ENCODE measurements at places on chromosomes 7 and 10.

GRCh38 chr7:92402920-92403759 lies 44.1 kb upstream of the GATAD1 start:
- no peak for DNase-seq

- no peak for DNase-seq
These were observed 22.3 kb downstream of the KLHDC10 start for GRCh38 chr7:130092598-130092997.

- no peak for DNase-seq
These were observed 31.0 kb upstream of the ELFN1 start for GRCh38 chr7:1639071-1639470.

- no peak for DNase-seq
These were observed 65.0 kb downstream of the INPP5A start for GRCh38 chr10:132602614-132603013.

DNA sequence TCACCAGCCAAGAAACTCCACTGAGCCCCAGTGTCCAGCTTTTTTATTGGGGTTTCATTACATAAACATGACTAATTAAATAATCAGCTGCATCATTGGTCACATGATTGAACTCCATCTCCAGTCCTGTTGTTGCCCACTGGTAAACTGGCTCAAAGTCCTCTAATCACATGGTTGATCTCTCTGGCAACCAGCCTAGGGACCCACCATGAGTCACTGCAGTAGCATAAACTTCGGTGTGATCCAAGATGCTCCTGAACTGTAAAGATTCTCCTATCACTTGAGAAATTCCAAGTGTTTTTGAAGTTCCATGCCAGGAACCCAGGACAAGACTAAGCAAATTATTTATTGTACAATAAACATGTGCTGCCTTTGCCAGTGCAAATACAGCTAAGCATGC lies 130.4 kb upstream of the AUTS2 start:
- no peak for DNase-seq

DNA sequence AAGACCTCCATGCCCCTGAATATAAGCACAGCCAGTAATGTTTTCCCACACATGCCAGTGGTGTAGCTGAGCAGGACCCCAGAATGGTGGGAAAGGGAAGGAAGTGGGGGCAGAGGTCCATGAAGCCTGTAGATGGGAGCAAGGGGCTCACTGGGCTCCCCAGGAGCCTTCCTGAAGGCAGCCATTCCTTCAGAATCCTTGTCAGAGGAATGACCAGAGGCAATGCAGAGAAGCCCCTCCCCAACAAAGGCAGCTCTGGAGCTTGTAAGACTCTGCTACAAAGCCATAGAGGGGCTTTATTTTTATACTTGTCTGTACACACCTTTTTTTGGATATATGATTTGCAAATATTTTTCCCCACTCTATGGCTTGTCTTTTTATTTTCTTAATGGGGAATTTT lies 165.0 kb upstream of the TCF7L2 start:
- DNase-seq: no peak

- no peak for DNase-seq
These were observed 34.8 kb upstream of the AGR2 start for GRCh38 chr7:16839646-16840045.

DNA sequence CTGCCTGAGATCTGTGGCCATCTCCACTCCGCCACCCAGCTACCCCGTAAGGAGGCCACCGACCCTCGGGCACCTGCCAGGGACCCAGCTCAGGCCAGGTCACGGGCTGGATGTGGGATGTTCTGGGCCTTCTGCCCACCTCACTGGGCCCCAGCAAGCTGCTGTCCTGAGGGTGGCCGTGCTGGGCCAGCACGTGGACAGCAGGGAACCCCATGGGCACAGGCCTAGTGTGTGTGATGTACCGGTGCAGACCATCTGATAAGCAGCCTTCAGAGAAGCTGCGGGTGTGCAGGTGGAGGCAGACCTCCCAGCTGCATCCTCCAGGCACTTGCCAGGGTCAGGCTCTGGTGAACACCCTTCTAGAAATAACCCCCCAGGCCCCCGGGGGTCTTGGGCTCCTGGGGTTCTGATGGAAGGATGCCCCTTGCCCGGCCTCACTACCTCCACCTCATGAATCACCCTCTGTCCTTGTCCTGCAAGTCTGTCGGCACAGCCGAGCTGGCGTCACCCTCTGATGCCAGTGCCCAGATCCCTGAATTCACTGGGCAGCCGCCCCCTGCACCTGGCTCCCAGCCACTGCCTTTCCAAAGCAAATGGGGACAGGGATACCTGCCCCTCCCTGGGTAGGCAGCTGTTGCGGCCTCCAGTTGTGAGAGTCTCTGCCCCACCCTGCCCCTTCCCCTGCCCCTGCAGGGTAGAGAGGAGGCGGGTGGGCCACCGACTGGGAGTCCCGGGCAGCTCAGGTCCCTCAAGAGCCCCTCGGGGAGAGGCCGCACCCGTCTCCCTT lies 139.8 kb downstream of the FAM53B start:
- no peak for DNase-seq

- peak; percentile 15 for DNase-seq
These were observed 15.0 kb downstream of the SNX8 start for GRCh38 chr7:2299131-2299829.

GRCh38 chr7:135313971-135314370 lies 80.3 kb downstream of the STRA8 start:
- no peak for DNase-seq

GRCh38 chr7:732094-732541 lies 5.0 kb upstream of the PRKAR1B start:
- no peak for DNase-seq

DNA sequence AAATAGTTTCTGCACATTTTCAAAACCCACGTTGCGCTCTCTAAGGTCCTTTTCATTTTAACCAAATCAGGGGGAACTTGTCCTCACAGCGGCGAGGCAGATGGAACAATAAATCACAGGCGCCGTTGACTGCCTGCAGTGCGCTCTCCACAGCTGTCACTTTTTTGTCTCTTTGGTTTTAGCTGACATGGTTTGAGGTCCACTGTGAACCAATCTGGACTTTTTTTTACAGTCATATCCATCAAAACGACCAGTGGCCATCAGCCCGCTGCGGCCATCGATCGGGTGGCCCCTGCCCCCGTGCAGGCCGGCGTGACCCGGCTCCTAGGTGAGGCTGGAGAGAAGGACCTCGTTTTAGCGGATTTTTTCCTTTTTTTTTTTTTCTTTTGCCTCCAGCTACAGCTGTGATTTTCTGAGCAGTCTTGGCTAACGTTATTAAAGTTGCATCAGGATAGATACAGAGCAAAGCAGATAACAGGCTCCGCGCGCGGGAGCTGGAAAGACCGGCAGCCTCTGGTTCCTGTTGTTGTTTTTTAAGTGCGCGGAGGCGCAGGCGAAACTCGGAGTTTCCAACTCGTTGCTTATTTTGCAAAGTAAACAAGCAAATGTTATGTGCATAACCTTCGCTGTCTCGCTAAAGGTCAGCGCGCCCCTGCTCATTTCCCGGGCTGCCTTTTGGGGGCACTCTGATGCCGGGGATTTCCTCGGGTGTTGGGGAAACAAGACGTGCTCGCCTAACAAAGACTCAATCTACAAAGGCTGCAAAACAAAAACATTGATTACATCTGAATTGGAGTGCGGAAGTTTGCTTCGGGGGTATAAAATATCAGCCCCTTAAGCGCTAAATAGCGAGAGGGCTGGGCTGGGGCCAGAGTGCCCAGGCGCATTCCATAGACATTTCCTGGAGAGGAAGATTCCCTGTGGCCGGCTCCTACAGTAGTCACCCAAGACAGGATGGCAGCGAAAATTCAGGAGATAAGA lies 414.8 kb upstream of the MKI67 start:
- DNase-seq: no peak

DNA sequence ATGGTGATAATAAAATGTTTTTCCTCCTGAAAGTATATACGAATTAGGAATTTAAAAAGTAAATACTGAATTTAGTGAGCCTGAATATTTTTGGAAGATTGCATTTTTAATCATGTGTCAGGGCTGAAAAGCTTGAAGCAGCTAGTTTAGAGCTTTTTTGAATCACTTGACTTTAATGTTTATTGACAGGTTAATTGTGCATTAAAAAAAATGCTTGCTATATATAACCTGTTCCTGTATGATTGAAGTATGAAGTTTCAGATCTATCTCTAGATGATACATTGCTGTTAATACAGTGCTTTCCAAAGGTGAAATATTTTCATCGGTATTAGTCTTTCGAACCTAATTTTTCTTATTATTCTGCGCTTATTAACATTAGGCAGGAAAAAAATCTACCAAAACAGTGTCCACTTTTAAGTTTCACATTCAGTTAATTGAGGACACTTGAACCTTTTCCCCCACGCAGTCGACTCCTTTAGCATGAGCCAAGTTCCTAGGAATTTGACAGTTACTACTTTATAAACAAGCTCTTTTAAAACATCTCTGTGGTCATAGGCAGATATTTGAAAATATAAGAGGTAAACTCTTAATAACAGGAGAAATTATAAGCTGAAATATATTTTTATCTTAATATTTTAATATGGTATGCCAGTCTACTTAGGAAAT lies 187.1 kb downstream of the MLLT10 start:
- no peak for DNase-seq

DNA sequence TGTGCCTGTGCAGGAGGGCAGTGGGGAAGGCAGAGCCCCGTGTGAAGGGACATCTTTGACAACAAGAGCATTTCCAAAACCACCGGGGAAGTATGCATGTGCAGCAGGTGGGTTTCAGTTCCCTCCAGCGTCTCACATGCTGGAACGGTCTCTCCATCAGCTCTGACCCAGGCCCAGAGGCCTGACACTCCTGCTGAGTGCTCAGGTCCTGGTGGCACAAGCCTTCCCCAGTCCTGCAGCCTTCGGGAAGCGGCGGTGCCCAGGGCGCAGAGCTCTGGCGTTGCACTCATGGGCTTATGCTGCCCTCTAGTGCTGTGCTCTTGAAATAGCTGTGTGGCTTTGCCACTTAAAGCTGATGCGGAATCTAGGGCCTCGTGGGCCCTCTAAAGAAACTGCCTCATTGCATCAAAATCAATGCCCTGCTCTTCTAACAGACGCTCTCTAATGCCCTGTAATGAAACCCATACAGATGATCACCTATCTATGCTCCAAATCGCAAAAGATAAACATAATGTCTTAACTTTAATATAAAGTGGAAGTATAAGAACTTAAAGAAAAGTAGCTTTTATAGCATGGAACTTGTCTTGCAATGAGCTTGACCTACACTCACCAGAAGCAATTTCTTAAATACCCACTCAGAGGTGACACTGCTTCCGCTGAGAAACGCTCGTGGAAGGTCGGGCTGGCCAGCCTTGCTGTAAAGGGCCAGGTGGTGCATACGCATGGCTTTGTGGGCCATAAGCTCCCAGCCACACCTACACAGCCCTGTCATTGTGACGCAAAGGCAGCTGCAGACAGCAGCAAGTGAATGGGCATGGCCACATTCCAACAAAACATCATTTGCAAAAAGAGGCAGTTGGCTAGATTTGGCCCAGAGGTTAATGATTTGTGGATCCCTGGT lies 38.6 kb downstream of the CLRN3 start:
- peak; percentile 27 for DNase-seq

DNA sequence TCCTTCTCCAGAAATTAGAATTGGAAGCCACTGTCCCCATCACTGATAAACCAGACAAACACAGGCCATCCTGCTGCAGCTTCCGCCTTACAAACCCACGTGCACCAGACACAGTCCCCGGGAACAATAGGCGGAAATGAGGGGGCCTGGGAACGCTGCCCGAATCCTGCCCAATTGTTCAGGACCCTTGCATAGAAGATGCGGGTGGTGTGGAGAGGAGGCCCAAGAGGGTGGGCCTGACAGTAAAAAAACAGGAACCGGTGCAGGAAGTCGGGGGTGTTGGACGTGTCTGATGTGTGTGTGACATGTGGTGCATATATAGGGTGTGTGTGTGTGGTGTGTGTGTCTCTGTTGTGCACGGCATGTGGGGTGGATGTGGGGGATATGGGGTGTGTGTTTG lies 26.5 kb upstream of the CHST15 start:
- no peak for DNase-seq

DNA sequence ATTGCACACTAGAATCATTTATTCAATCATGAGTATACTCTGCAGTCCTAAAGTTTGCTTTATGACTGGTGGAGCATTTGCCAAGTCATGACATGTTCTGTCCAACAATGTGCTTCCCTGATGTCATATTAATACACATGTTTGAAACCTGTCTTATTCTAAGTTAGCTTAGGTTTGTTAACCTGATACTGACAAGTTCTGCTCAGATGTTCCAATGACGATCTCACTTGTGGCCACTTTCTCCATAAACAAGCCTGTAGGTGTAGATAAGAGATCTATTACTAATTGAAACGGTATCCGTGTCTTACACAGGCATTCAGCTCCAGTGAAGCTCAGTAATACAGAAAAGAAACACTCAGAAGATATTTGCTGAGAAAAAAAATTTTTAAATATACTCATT lies 64.9 kb downstream of the GPR37 start:
- DNase-seq: no peak

DNA sequence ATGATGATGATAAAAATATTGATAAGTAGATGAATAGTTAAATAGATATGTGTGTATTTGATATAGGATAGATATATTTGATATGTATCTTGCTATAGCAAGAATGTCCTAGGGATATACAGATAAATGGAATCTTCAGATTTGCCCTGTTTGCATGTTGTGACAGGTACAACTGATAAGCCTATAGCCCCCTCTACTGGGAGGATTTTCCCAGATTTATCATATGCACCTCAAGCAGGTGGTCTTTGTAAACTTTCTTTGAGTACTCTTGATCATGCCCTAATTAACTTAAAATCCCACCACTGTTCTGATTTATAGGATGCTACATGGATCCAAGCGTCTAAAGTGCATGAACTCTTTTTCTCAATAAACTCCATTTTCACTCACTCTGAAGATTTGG lies 1050.7 kb downstream of the SORCS3 start:
- no peak for DNase-seq

DNA sequence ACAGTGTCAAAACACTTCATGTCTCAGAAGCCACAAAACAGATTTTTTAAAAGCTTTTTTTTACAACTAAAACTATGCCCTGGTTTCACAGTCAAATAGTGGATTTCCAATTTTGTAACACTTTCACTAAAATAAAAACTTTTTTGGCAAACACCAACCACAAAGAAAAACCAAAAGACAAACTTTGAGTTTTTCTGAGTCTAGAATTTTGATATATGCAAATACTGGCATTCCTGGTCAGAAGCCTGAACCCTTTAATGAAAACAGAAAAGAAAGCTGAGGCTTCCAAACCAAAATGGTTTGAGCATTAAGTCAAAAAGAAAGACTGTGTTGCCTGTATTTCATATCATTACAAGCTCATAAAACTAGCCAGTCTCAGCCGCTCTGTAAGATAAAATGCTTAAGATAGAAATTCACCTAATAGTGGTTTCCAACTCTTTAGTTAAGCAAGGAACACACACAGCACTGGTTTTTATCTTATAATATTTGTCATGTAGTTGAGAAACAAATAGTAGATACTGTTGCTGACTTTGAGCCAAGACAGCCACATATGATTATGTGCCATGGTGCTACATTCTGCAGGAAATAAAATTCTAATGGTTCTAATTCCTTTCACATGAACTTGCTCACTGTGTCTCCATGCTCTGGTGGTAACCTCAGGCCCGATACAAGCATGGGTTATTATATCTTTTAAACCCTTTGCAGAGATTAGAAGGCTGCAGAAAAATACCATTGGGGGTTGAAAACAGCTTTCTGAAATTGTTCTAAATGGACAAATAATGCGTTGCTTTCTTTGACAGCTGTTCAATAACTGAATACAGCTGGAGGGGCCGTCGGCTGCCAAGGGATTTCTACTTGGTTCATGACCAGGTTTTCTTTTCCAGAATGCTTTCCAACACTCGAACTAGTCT lies 49.4 kb downstream of the FAM171A1 start:
- no peak for DNase-seq

Data from activated CD4-positive, alpha-beta T cell treated with anti-CD3 and anti-CD28 coated beads for 24 hours (primary cell).